ENCODE measurements at places on chromosomes 16 and 17. TPM values are rescaled to one million over a fixed set of nuclear protein-coding genes. Genes with fewer than 3 reads are reported as not detected.

Gene CACNG5
- total RNA-seq: not detected

DNA sequence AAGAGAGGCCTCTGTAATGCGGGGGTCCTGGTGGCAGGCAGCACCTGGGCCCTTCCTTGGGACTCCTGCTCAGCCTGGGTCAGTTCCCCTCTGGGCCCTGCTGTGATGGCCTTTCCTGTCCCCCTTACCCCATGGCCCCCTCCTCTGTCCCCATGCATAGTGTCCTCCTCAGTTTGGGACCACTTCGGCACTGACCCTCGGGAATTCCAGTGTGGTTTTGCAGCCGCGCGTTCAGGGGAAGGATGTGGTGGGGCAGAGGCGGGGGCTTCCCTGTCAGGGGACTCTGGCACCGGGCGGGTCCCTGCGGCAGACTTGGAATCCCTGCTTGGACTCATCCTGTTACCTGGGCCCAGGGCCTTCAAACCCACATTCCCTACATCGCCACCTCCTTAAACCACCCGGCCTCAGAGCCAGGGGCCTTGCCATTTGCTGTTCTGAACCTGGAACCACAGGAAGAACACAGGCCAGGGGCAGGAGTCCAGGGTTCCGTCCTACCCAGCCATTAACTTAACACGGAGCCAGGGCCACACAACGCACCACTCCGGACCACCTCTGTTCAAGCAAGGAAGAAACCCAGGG is 31.4 kb upstream of the EIF1 start:
- DNase-seq: no peak

DNA sequence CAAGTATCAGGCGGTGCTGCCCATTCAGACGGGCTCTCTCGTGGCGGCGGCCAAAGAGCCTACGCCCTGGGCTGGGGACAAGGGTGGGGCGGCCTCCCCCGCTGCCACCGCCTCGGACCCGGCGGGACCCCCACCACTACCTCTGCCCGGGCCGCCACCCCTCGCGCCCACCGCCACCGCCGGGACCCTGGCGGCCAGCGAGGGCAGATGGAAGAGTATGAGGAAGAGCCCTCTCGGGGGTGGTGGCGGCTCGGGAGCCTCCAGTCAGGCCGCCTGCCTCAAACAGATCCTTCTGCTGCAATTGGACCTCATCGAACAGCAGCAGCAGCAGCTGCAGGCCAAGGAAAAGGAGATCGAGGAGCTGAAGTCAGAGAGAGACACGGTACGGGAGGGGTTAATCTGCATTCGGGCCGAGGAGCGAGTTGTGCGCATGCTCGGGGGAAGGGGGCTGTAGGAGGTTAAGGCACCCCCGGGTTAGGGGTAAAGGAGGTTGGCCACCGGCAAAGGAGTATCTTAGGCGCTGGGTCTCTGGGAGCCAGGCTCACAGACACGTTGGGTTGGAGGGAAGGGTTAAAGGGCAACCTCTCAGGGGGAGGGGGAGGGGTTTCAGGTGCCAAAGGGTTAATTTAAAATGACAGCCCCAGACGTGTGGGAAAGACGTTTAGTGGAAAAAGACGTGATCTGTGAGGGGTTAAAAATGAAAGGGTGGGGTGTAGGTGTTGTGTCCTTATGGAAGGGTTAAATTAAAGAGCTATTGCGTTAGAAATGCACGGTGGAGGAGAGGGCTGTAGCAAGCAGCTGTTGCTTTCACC is 1.4 kb downstream of the MSL1 start:
- peak; percentile 26 for DNase-seq

Gene PLCD3
- 53.6 TPM for total RNA-seq
